Activated CD4-positive, alpha-beta T cell treated with anti-CD3 and anti-CD28 coated beads, Interleukin-2, amount 50 U/mL, for 4 hours (primary cell): ENCODE measurements at places on chromosomes 5 and 9.

DNA sequence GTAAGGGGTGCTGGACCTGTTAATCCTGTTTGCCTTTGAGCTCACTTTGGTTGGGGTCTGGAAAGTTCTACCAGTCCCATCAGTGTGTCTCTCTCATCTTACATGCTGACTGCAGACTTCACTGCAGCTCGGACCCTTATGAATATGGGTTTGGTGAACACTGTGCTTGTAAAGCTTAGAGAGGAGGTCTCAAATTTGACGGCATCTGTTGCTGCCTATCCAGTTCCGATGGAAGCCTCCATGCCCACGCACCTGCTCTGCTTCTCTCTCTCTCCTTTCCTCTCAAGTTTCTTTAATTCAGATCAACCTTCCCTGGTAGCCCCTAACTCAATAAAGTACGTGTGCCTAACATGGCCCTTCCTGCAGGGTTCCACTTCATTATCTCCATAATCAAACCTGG lies 217.9 kb downstream of the HSPA4 start:
- DNase-seq: no peak

- DNase-seq: no peak
These were observed 695.1 kb downstream of the NR2F1-AS1 start for GRCh38 chr5:92885950-92886349.

- DNase-seq: no peak
These were observed 25.8 kb upstream of the PRXL2C start for GRCh38 chr9:96680812-96681499.

- DNase-seq: no peak
These were observed 2.9 kb upstream of the ADGRV1 start for GRCh38 chr5:90555666-90556065.

- DNase-seq: no peak
These were observed 22.3 kb downstream of the FAM78A start for GRCh38 chr9:131253891-131254491.

DNA sequence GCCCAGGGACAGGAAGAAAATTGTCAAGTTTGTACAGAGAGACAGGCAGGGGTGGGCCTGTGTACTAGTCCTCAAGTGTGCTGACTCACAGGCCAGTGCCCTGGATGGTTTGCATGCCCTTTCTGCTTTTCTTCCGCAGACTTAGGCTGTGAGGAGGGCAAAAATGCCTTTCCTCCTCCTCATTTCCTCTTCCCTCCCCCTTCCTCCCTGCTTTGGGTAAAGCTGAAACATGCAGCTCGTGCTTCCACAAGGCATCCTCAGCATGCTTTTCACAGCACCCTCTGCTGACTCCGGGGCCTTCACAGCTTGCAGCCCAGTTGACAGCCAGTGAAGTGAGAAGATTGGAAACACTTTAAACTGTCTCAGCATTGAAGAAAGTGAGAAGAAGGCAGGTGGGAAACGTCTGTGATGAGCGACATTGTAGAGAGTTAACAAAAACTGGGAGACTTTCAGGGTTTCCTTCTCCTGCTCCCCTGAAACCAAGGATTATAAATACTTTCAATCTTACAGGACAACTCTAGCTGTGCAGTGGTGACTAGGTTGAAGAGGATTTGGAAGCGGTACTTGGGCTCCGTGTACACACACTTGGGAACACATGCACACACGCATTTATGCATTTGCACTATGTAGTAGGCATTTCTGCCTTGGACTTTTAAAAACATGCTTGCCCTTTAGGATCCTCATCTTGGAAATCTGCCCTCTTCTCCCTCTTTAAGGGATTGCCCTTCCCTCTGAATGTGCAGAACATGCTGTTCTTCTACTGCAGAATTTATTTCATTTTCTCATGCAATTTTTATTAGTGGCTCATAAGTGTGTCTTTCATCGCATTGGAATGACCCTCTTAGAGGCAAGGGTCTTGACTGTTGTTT lies 138.8 kb downstream of the GRIA1 start:
- DNase-seq: no peak

- DNase-seq: no peak
These were observed 28.4 kb downstream of the RFX3 start for GRCh38 chr9:3497401-3497800.

- no peak for DNase-seq
These were observed 536.6 kb downstream of the PDE4D start for GRCh38 chr5:59356813-59357380.
